Activated naive CD8-positive, alpha-beta T cell treated with anti-CD3 and anti-CD28 coated beads, Interleukin-2, amount 10 ng/mL, durations not matched to agents 7 days and 5 days (primary cell): ENCODE measurements at places on chromosomes 12 and 14. TPM values are rescaled to one million over a fixed set of nuclear protein-coding genes. Genes with fewer than 3 reads are reported as not detected.

Gene RND1
- 4.9 TPM for total RNA-seq

GRCh38 chr12:22656376-22656775 lies 31.4 kb downstream of the ETNK1 start:
- H3K4me3 ChIP-seq, result no peak overlapping the region
- no peaks in the 10 kb centered on the region for H3K27me3 ChIP-seq
- peaks cover 3% of the 10 kb centered on the region for H3K4me1 ChIP-seq
- DNase-seq, result no peak
- H3K27ac ChIP-seq, result no peak overlapping the region

Gene C12orf42
- 4.8 TPM for total RNA-seq

DNA sequence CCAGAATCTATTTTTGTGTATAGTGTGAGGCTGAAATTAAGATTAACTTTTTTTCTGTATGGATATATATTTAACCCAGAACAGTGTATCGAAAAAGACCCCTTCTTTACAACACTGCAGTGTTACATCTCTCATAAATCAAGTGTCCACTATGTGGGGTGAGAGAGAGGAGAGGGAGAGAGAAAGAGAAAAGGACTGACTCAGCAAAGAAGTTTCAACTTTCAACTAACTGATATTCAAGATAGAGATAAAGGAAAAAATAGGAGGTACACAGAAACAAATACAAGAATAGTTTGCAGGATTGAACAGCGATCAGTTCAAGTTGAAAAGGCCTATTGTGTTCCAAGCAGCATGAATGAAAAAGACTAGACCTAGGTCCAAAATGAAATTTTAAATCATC lies 126.7 kb upstream of the NEDD1 start:
- peaks cover 4% of the 10 kb centered on the region for H3K27me3 ChIP-seq
- H3K4me1 ChIP-seq, result no peaks in the 10 kb centered on the region
- DNase-seq, result no peak
- no peaks in the 10 kb centered on the region for H3K36me3 ChIP-seq
- no peak overlapping the region for H3K4me3 ChIP-seq
- no peak overlapping the region for H3K27ac ChIP-seq
